ENCODE measurements at places on chromosomes 1 and 21.

DNA sequence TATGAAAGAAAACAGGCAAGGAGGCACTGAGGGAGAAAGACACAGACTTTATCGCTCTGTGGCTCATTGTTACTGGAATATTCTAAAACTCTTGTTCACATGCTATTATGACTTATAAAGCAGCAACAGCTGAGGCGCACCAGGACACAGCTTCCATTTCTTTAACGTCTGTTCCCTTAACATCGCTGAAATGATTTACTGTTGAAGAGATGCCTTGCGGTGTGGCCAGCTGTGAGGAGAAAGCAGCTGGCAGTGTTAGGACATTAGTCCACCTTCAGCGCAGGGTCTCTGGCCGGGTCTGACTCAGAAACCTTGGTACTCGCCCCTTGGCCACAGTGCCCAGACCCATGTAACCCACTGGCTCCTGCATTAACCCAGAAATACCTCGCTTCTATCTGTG lies 3.1 kb upstream of the PER3 start:
- no peak for DNase-seq

DNA sequence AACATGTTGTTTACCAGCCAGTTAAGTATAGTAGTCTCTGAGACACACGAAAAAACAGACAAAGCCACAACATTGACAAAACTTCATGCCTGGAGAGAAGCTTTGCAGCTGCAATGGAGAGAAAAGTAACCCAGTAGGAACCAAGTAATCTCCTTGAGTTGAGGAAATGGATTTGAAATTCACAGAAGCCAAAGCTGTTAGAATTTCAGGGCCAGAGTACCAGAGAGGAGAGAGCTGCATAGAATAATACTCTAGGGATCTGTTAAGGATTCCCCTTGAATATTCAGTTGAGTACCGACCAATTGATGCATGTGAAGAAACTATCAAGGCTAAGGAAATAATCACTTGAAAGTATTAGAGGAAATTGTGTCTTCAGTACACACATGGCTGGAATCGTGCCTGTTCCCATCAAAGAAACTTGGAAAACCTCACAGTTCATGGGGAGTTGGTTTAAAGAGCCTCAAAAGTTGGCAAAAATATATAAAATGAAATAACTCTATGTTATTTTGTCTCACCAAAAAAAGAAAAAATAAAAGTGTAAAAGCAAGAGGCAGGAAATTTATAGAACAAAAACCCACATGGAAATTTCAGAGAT lies 324.0 kb upstream of the NEGR1 start:
- DNase-seq = no peak

GRCh38 chr1:33175865-33176264 lies 6.0 kb downstream of the TRIM62 start:
- DNase-seq = no peak

GRCh38 chr1:180101411-180101810 lies 53.3 kb upstream of the QSOX1 start:
- no peak for DNase-seq

DNA sequence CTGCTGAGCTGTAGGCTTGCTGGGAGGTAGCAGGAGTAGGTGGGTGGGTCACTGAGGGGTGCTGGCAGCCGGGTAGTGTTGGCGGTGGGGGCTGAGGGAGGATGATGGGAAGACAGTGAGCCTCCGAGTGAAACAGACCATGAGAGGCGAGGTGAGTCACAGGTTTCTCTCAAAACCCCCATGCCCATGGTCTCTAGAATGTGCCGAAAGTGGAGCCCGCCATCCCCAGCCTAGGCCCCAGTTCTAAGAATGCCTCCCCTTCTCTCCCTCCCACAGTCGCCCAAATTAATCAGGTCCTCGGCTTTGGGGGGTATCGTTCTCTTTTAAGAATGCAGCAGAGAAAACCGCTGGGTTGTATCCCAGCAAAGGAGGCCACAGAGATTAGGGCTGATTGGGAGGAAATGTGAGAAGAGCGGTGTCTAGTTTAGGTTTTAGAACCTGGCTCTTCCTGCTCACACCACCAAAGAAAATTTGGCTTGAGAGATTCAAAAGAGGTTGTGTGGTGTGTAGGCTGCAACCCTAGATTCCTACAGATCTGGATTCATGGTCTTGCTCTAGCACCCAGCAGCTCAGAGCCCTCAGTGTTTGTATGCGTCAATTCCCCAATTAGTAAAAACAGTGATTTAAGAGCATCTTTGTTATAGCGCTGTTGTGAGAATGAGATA lies 27.7 kb upstream of the IL19 start:
- peak; percentile 32 for DNase-seq

DNA sequence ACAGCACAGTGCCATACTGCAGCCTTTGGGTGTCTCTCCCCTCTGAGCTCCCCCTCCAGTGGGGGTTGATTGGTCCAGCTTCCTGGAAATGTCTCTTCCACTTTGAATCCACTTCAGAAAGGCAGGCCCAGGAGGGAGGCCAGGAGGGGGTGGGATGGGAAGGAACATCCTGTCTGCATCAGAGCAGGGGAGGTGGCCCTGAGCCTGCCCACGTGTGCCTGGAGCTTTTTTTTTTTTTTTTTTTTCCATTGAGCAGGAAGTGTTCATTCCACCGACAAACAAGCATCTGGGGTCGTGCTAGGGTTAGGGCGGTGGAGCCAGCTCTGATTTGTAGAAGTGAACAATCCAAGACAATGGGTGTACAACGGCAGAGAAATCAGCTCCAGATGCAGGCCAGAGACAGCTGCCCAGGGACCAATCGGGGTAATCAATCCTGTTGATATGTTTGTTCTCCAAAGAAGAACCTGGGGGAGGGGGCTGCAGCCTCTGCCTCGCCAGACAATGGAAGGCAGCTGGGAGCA lies 93.3 kb downstream of the SSBP3 start:
- no peak for DNase-seq

DNA sequence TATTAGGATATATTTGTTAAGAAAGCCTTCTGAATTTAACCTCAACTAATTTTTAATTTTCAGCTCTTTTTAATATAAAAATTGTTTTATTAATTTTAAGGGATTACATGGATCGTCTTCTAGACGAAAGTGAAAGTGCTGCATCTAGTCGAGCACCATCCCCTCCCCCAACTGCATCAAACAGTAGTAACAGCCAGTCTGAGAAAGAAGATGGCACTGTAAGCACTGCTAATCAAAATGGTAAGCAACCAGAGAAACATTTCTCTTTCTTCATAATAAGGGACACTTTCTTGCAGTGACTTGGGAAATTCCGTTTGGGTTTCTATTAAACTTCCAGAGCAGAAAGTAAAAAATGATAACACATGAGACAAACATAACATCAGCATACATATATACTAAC lies 56.9 kb downstream of the MIER1 start:
- peak; percentile 21 for DNase-seq

GRCh38 chr1:17007121-17007520 lies 4.6 kb downstream of the ATP13A2 start:
- DNase-seq = no peak

GRCh38 chr21:18705971-18706370 lies 302.4 kb upstream of the TMPRSS15 start:
- no peak for DNase-seq

- peak; percentile 41 for DNase-seq
Observed at GRCh38 chr1:26530895-26531598, 1.5 kb downstream of the RPS6KA1 start.

GRCh38 chr1:204480515-204480914 lies 14.1 kb downstream of the PIK3C2B start:
- DNase-seq = peak; percentile 75

GRCh38 chr1:147168626-147169058 lies 3.6 kb downstream of the PRKAB2 start:
- DNase-seq = no peak

- no peak for DNase-seq
Observed at GRCh38 chr1:100760511-100760910, 41.0 kb downstream of the VCAM1 start.

DNA sequence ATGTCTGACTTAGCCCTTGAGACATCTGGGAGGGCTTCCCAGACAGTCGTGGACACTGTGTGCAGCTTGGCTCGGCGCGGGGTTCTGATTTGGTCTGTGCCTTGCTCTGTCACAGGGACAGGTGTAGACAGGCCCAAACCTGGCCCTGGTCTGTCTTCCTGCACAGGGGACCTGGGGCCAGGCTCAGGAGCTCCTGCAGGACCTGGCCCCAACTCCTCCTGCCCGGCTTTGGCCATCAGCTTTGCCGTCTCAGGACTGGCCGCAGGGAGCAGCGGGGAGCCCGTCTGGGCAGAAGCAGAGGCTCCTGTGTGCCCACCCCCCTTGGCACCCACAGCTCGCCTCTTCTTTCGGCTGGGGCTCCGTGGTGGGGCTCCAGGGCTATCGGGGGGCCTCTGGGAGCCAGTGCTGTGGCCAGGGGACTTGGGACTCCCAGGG lies 1.7 kb downstream of the PERM1 start:
- DNase-seq = no peak

DNA sequence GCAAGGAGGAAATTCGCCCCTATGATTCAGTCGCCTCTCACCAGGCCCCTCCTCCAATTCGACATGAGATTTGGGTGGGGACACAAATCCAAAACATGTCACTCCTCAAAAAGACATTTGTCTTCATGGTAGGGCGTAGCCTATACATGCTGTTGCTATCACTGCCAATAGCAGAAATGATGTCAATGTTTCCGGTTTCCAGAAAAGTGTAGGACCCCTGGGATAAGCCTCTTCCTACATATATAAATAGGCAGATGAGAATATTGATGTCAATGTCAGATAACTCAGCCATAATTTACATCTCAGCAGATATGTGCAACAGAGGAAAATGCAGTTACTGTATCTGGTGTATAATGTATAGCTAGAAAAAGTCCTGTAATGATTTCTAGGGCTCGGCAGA lies 16.7 kb downstream of the LRRC3 start:
- no peak for DNase-seq
